Stimulated activated CD8-positive, alpha-beta memory T cell treated with anti-CD3 and anti-CD28 coated beads, Interleukin-4, amount 100 ng/mL, for 4 hours (primary cell): ENCODE measurements at places on chromosomes 1 and 21.
A peak's percentile ranks its signal among the peaks of the same experiment; 100 is the strongest.

DNA sequence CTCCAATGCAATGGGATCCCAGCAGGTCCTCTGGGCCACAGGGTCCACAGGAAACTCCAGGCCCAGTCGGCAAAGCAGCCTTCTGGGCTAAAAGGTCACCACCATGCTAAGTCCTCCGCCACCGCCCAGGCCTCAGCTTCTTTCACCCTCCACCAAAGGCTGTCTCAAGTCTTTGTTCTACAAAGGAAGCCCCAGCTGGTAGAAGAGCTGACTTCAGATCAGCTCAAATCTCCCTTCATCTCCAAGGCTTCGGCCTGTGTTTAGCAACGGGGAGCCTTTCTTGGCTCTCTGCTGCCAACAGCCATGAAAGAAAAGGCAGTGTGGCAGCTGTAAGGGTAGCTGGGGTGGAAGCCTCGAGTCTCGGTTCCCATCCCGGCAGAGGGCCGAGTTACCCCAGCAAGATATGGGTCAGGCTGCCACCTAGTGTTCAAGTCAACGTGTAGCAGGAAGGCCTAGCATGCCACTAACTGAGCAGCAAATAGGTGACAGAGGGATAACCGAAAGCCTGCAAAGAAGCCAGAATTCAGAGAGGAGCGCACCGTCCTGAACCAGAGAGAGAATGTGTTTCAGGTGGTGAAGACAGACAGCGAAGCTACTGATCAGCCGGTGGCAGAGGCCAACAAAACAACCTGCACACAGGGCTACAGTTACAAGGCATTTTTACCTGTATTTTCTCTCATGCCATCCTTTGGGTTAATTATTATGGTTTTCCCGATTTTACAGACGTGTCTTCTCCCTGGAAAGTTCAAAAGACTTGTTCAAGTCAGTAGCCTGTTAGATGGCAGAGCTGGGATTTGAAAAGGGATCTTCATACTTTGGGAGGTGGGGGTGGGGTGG is 26.8 kb upstream of the CRNN start:
- DNase-seq, result peak; percentile 31

DNA sequence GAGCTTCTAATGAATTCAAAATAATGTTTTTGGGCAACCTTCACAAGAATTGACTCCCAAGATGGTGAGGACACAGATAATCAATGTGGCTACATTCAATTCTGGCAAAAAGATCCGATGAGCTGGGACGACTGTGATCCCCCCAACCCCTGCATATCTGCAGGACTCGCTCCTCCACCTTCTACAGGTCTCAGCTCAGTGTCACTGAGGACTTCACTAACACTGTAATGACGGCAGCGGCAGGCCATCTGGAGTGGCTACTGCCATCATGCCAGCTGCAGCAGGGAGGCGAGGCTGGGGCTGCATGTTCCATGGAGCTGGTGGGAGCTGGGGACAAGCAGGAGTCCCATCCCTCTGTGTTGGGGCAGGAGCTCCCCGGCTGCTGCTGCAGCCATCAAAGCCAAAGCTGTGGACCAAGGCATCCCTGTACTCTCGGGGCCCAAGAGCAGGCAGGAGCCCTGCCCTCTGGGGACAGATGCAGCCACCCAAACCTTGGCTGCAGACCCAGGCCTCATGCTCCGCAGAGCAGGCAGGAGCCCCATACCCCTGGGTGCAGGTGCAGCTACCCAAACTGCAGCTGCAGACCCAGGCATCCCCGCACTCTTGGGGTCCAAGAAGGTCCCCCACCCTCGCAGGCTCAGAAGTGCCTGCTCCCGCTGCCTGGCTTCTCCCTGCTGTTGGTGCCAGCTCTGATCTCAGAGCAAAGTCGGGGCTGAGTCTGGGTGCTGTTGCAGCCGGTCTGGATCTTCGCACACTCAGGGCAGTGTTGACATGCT is 12.2 kb upstream of the DHRS3 start:
- DNase-seq, result no peak

- no peak for DNase-seq
Measured at GRCh38 chr1:200880212-200880611, 7.4 kb downstream of the GPR25 start.

DNA sequence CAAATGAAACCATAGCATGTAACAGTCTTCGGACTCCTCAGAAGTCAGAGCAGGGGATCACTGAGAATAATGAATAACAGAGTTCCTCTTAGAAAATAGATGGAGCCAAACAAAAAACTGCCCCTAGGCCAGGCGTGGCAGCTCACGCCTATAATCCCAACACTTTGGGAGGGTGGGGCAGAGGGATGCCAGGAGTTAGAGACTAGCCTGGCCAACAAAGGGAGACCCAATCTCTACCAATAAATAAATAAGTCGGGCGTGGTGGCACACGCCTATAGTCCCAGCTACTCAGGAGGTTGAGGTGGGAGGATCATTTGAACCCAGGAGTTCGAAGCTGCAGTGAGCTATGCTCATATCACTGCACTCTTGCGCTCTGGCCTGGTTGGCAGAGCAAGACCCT is 58.5 kb upstream of the SERTAD4 start:
- DNase-seq, result no peak

GRCh38 chr21:45060089-45060488 is 14.3 kb upstream of the ADARB1 start:
- DNase-seq, result no peak

GRCh38 chr1:168555508-168556046 is 11.8 kb upstream of the XCL2 start:
- DNase-seq, result no peak

GRCh38 chr1:8127171-8127641 is 101.1 kb upstream of the ERRFI1 start:
- DNase-seq, result no peak

GRCh38 chr21:42019101-42019605 is 9.0 kb upstream of the ZBTB21 start:
- no peak for DNase-seq

DNA sequence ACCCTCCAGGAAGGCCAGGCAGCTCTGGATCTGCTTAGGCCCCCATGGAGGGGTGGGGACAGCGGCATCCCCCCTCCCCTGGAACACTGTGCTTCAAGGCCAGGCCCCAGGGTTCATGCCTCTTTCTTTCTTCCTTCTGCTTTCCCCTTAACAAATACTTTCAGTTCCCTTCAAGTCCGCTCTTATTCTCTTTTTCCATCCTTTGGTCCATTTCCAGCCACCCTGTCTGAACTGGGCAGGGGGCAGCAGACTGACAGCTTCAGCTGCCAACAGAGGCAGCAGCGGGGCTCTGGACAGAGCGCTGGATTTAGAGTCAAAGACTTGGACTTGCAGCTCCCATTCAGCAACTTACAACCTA is 1.1 kb upstream of the CD244 start:
- no peak for DNase-seq

GRCh38 chr21:39094847-39095579 is 88.2 kb downstream of the PSMG1 start:
- DNase-seq, result no peak

DNA sequence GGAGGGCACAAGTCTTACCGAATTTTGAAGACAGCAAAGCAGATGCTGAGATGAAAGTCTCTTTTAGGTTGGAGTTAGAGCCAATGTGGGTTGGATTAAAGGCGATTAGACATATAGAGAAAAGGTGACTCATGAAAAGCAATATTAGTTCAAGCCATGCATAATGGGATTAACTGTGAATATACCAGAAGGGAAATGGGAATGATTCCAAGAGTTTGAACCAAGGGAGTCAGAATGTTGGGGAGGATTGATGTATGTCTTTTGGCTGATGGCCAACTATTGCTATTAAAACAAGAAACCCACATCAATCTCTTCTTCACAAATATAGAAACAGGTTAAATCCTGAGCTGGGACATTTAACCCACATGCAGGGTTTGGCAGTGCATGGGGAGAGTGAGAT is 1.2 kb downstream of the HMGCS2 start:
- no peak for DNase-seq

- no peak for DNase-seq
Measured at GRCh38 chr1:6267686-6268322, 6.9 kb upstream of the GPR153 start.

- DNase-seq, result no peak
Measured at GRCh38 chr1:241253471-241253870, 103.5 kb downstream of the RGS7 start.

DNA sequence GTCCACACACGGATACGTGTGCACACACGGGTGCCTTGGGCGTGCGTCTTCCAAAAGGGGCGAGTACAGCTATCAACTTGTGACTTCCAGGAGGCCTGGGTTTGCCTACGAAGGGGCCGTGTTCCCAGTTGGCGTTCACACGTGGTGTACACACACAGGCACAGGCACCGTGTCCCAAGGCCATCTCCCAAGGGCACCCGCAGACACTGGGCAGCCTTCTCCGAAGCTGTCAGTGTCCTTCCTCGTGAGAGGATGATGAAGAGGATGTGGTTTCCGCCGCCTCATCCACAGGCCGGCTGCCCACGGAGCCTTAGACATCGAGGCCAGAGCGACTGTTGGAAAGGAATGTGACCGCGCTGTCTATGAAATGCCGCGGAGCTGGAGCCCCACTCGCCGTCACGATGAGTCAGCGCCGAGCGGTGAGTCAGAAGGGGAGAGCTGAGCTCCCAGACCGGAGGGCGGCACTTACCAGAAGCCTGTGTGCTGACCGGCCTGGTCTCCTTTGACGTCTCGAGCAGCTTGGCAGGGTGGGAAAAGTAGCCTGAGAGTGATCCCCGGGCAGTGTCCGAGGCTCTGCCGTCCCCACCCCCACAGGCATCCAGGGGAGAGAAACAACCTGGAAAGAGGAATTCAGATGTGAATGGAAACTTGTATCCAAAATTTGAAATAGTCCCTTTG is 141.4 kb upstream of the ARHGEF16 start:
- no peak for DNase-seq

DNA sequence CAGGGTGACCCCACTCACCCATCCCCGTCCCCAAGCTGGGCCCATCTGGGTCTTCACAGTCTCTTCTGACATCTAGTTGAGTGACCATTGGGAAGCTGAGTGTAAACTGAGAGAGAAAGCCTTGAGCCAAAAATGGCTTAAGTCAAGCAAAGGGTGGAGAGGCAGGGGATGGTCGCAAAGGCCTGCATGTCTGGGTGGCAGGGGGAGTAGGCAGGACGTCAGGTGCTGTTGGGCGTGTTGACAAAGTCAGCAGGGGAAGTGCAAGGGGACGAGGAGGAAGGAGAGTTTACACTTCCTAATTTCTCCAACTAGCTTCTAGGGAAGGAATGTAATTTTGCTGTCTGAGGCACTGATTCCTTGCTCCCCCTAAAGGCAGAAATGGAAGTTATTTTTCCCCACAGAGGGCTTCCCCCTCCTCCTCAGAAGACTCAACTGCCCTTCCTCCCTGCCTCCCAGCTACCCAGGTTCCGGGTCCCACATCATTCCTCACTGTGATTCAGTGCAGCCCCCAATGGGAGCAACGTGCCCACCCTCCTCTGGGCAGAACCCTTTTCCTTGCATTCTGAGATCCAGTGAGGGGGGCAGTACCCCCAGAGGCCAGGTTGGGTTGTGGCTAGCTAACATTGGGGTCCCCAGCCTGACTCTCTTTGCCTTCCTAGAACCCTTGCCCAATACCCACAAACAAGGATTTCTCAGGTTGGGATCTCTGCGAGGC is 1.2 kb upstream of the ADORA1 start:
- DNase-seq, result no peak
